Fibroblast of skin of left biceps (primary cell): ENCODE measurements at places on chromosomes 4 and X.

GRCh38 chr4:121199742-121200561, 35.8 kb upstream of the TNIP3 start:
- DNase-seq, result no peak

DNA sequence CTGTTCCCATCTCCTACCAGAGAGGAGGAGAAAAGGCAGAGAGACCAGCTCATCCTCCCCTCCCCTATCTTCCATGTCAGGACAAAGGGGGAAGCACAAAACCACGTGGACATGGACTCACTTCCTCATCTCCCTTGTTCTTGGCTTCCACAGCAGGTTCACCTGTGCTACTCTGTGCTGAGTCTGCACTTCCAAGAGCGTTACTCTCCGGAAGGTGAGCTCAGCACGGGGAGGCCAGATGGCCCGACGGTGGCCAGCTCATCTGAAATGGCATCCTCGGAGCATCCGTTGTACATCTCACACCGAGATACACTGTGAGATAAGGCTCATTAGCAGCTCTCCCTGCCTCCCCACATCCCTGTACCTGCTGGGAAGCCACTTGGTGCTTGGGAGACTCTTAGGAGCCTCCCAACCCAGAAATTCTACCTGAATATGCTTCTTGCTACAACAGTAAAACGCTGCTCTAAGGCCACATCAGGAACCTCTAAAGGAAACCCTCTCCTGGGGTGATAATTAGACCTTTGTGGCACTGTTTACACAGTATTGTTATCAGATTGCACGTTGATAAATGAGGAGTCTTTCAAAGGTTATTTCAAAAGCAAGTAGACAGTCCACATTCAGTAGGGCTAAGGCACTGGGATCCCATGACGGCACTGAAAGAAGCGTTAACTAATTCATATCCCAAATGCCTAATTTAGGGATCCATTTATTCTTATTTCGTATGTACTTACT, 19.4 kb downstream of the LGI2 start:
- DNase-seq, result no peak

DNA sequence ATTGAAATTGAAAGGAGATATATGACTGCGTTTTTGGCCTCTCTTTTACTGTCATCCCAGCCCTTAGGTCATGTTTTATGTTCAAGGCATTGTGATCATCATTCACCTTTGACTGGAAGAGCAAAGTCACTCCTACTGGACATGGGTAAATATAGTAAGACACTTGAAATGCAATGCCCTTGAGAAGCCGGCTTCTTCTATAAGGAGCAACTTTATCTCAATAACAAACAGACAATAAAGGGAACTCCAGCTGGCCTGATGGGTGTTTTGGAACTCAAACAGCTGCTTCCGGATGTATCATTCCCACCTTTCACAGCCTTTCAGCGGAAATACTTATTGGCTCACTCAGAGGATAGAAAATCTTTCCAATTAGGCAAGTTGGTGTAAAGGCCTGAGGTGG, 65.1 kb upstream of the C4orf54 start:
- no peak for DNase-seq

DNA sequence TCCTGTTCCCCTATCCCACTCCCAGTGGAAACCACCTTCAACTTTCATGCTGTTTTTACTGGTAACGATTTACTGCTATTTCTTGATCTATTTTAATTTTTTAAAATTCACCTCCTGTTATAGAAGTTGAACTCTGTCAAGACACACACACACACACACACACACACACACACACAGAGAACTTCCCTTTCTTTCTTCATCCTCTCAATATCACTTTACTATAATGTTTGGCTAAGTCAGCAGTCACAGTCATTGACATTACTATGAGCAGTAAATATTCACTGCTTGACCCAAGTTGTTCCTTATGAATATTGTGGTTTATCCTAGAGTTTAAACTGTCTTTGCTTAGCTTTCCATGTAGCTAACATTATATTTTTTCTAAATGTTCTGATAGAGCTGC, 24.0 kb upstream of the SGMS2 start:
- DNase-seq, result no peak

DNA sequence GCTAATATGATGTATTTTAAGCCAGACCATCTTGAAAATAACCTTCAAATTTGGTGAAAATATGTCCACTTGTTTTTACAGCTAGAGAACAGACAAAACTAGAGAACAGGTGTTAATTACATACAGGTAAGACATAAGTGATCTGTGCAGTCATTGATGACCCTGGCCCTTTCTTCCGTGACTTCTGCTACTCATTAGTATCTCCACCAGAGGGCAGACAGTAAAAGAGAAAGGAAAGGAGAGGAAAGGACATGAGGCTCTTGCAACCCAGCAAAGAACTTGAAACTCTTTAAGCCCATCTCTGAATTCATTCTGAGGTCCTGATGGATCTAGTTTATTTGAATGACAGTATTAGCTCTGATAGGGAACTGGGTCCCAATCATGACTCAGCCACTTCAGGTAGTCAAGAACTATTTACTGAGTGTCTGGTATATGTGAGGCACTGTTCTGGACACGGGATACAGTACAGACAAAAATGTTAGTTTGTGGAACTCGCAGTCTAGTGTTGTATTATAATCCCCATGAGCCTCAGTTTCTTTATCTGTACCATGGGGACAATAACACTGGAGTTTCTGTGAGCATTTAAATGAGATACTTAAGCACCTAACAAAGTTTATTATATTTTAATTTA, 121.0 kb upstream of the TEX13D start:
- no peak for DNase-seq

DNA sequence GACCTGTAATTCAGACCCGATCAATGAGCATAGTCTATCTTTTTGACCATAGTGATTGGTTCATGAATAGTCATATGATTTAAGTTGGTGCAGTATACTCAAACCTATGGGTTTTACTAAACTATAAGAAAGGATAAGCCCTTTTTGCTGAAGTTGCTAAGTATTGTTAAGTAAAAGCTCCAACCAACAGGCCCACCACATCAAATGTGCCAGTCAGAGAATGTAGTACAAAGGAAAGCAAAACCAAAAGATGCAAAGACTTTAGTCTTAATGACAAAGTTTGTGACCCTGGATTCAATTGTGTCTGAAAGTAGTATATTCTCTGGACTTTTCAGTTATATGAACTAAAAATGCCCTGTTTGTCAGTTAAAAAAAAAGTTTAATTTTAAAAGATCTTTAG, 208.1 kb upstream of the TET2 start:
- DNase-seq, result no peak

- no peak for DNase-seq
Observed at GRCh38 chr4:55380576-55380975, 15.2 kb upstream of the TMEM165 start.

DNA sequence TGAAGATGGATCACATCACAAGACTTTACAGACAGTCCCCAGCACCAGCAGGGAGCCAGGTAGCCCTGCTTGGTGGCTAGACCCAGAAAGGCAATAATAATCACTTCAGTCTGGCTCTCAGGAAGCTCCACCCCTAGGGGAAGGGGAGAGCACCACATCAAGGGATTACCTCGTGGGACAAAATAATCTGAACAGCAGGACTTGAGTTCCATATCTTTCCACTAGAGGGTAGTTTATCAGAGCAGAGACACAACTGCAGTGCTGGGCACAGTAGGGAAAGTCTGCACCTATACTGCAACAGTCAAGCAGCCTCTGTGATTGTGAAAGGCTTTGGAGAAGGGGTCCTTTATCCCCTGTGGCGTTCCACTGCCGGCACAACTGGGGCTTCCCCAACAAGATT, 547.0 kb upstream of the POU3F4 start:
- DNase-seq, result no peak

- DNase-seq, result no peak
Observed at GRCh38 chr4:55345054-55345453, 988 bp upstream of the SRD5A3 start.

DNA sequence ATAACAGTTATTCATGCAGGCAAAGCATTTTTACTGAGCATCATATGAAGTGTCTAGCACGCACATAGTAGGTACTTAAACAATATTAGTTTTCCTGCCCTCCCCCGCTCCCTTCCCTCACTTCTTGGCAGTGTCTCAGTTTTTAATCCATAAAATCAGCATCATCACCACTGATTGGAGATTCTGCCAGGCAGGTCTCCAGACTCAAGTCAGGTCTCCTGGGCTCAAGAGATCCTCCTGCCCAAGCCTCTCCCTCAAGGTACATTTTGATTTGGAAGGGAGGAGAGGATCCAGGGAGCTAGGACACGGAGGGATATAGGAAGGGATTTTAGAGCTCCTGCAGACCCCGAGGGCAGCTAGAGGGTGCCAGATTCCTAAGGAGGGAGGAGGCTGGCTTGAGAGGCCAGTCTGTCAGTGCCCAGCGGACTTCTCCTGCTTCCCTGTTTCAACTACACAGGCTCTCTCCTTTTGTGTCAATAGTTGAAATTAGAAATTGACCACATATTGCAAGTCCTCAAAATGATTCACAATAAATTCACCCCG, 4.4 kb upstream of the FAT1 start:
- DNase-seq, result no peak

- DNase-seq, result no peak
Observed at GRCh38 chrX:68432648-68433047, 647 bp downstream of the OPHN1 start.

GRCh38 chr4:131470360-131470759, 1678.7 kb upstream of the PCDH10 start:
- no peak for DNase-seq

GRCh38 chrX:109874548-109874947, 128.4 kb upstream of the TMEM164 start:
- DNase-seq, result no peak

GRCh38 chr4:44558031-44558605, 93.3 kb downstream of the YIPF7 start:
- no peak for DNase-seq

GRCh38 chr4:8748236-8748575, 123.4 kb downstream of the HMX1 start:
- no peak for DNase-seq

- peak; percentile 54 for DNase-seq
Observed at GRCh38 chr4:94649381-94650133, 108.2 kb upstream of the BMPR1B start.

DNA sequence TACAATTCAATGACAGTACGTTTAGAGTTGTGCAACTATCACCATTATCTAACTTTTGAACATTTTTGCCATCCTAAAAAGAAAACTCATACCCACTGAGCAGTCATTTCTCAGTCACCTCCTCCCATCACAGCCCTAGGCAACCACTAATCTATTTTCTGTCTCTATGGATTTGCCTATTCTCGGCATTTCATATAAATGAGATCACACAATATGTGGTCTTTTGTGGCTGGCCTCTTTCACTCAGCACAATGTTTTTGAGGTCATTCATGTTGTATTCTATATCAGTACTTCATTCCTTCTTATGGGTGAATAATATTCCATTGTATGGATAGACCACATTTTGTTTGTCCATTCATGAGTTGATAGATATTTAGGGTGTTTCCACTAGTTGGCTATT, 103.0 kb downstream of the PPEF1 start:
- no peak for DNase-seq

DNA sequence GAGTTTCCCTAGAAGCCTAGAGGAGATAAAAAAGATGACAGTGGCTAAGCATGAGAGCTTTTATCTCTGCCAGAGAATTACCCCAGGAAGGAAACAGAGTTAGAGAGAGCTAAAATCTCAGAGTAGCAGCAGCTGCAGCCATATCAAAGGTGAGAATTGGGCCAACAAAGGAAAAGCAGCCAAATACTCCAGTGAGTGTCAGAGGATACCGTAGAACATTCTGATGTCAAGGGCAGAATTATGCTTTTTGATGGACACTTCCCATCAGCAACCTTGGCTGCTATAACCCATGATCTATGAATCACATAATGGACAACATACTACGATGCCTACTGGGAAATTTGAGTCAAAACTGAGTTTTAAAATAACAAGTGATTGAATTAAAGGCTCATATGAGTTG, 405.8 kb upstream of the CPEB2 start:
- no peak for DNase-seq

GRCh38 chr4:42133006-42133405, 19.4 kb downstream of the BEND4 start:
- no peak for DNase-seq

DNA sequence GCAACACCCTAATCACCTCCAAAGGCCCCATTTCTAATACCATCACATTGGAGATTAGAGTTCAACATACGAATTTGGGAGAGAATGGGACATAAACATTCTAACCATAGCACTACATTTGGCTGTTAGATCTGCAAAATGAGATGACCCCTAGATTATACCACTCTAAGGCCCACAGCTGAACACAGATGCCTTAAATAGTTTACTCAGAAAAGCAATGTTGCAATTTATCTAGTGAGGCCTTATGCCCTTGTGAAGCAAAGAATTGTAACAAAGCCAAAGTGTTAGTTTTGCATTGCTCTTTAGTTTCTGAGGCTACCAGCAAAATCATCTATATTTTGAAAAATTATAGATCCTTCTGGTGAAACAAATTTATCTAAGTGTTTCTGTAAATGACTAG, 31.6 kb upstream of the ARHGEF6 start:
- DNase-seq, result no peak

- no peak for DNase-seq
Observed at GRCh38 chrX:132956421-132957210, 1.8 kb downstream of the HS6ST2 start.

GRCh38 chrX:18929775-18930174, 54.1 kb downstream of the PHKA2 start:
- DNase-seq, result no peak

GRCh38 chrX:129494887-129495286, 28.4 kb downstream of the SMARCA1 start:
- no peak for DNase-seq

GRCh38 chr4:73317092-73317491, 58.5 kb upstream of the ANKRD17 start:
- DNase-seq, result no peak

DNA sequence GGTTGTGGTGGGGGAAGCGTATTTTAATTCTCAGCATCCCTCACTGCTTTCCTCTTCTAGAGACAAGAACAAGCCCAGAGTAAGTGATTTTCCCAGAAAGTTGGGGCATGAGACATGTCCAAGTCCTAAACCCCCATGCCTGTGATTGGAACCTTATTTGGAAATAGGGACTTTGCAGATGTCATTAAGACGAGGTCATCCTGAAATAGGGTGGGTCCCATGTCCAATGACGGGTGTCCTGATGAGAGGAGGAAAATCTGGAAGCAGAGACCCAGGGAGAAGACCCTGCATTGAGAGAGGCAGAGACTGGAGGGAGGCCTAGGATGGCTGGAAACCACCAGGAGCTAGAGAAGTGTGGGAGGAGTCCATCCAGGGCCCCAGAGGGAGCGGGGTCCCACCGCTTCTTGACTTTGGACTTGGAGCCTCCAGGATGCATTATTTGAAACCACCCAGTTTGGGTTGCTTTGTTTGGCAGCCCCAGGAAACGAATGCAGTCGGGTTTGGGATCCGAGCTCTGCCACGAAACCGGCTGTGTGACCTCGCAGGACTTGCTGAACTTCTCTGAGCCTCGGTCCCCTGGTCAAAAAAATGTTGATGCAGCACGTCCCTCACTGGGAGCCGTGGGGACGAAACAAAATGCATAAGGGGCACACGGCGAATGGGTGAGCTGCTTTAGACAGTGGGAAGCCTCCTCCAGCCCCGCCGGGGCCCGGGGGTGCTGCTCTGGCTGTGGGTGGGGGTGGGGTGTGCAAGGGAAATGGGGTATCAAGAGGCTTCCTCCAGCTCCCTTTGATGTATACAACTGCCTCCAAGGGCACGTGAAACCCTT, 113.9 kb downstream of the CPZ start:
- no peak for DNase-seq
